ENCODE measurements at places on chromosomes 12 and 14.

GRCh38 chr12:27347779-27348178 lies 15.1 kb downstream of the BMAL2 start:
- no peak for DNase-seq

- DNase-seq, result no peak
These were observed 10.1 kb upstream of the FBXO33 start for GRCh38 chr14:39442293-39442692.

GRCh38 chr12:101933866-101934514 lies 56.6 kb downstream of the DRAM1 start:
- DNase-seq, result no peak

DNA sequence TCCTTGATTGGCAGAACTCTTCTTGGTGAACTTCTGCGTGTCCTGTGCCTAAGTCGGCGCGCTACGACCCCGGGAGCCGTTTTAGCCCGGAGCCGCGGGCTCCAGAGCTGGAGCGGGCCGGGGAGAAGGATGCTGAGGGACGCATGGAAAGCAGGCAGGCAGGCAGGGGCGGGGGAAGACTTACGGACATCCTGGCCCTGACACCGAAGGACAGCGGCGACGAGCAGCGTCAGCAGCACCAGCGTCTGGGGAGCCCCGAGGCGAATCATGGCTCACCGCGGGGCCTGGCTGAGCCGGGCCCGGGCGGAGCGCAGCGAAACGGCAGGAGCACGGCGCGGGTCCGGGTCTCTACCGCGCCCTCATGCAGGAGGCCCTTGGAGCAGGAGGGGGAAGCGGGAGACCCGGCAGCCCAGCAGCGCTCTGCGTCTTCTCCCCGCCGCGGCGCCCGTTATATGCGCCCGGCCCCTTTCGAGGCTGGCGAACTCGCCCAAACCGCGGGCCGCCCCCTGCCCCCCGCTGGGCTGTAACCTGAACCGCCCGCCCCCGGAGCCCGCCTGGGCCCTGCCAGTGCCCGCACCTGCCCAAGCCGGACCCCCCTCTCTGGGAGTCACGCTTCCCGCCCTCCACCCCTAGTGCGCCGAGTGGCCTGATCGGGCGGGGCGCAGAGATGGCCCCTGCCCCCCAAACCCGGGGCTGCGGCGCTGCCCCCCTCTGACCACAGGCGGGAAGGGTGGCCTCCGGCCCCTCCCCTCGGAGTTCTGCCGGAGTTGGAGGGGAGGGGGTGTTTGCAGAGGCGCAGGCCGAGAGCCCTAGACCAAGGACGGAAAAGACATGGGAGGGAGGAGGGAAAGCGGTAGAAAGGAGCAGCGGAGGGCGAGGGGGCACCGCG lies at the start of gene COL2A1:
Gene COL2A1 (minus strand): TSS at position 424 of the 889 bp plus-strand sequence. CDS start 155 bp downstream, at position 269.
- DNase-seq, result no peak

- DNase-seq, result no peak
These were observed 1088.5 kb upstream of the TMEM132C start for GRCh38 chr12:127178463-127178862.

DNA sequence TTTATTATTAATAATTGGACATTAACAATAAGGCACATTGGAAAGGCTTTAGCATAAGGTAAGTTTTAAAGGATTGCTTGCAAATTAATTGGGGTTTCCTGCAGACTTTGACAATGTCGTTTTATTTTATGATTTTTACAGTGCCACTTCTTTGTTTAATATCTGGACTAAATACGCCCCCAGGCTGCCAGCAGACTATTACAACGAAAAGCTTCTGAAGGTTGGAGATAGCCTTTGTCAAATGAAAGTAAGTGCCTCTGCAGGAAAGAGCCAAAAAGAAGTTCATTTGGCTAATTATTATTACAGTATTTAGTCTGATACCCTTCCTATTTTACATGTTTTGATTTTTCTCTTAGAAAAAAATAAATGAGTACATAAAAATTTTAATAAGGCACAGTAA lies 11.3 kb downstream of the CFAP54 start:
- DNase-seq, result no peak

Data from stimulated activated CD8-positive, alpha-beta memory T cell treated with anti-CD3 and anti-CD28 coated beads, Interleukin-4, amount 100 ng/mL, for 24 hours (primary cell).